ENCODE measurements at places on chromosomes 4 and X.

DNA sequence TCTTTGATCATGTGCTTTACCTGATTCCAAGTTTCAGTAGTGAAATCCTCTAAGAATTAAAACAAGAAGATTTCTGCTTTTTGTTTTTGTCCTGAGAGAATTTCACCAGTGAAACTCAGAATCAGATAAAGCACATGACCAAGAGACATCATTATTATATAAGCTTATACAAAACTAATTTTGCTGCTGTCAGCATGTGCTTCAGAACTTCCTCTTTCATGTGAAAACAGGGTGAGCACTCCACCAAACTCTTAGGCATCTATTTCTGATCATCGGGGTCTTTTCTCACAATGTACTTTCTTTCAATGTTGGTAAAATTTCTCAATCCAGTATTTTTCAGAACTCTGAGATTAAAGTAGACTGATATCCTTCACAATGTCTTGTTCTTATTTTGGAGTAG is 152.1 kb downstream of the SLC39A8 start:
- no peak for DNase-seq

GRCh38 chrX:21305799-21306336 is 68.3 kb upstream of the CNKSR2 start:
- no peak for DNase-seq

- DNase-seq, result no peak
Measured at GRCh38 chr4:5510504-5510903, 197.9 kb downstream of the EVC2 start.

DNA sequence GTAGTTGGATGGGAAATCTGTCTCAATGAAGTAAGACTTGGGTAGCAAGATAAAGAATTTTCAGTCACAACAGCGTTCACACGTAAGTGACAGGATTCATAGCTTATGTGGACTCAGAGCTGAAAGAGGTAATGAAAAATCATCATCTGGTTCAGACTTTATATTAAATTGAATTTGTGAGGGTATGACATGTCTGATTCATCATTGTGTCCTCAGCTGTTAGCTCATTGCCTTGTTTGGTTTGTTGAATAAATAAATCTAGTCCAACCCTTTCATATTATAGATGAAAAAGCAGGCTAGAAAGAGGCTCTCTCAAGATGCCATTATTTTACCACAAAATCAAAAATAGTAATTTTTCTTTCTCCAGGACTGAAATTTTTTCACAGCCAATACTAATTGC is 2.7 kb upstream of the CYSLTR1 start:
- DNase-seq, result no peak

DNA sequence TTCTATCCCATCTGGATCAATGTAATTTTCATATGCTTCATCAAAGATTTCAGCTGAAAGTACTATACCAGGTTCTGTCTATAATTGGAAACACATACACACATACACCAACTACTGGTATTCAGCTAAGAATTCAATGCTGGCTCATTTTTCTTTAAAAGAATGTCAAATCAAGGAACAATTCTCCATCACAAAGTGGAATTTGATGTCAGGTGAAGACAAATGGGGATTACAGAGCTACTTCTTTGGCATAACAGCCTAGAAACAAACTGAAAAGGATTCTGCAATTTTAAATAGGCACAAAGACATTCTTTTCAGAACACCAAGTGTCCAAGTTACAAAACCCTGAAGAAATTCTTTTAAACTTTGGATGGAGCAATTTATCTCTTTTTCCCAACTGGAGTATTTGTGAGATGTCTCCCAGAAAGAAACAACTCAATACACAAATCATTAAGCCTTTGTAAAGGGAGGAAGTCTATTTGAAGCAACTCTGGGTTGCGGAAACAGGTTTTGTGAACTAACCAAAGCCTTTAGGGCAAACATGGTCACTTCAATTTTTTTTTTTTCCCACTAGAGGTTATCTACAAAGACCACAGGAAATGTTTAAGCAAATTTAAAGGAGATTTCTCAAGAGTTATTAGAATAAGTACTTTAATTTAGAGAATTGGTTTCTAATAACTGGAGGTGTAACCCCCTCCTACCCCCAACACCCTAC is 1.9 kb upstream of the FAM9C start:
- DNase-seq, result no peak

DNA sequence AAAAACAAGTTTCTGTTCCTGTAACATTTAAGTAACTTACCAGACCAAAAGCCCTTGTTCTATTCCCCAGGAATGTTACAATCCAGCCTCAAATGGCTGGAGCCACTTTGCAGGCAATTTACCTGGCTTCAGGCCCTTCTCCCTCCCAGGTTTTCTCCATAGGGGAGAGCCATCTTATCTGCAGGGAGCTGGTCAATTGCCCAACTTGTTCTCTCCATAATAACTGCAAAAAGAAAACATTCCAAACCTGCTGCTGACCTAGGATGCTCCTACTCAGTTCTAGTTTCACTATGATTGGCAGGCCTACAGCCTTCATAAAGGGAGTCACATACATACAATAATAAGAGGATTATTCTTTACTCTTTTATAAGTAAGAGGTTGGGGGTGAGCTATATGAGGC is 670.7 kb downstream of the PCDH7 start:
- DNase-seq, result no peak

- no peak for DNase-seq
Measured at GRCh38 chrX:101051153-101051548, 760 bp downstream of the TRMT2B start.

DNA sequence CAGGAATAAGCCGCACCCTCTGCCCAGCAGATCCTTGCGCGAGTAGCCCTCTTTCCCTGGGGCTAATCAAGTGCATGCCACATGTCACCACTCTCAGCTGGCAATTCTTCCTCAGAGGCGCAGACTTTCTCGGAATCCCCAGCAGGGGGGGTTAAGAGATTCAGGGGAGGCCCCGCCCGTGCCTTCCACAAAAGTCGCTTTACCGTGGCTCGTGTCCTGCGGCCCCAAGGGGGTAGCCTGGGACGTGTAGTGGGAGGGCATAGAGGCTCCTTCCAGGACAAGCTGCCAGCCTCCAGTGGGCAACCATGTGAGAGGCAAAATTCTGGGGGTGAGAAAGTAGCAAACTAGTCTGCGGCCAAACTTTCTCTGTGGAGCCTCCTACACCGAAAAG is 652 bp downstream of the SRPX start:
- DNase-seq, result no peak

GRCh38 chrX:68934922-68935321 is 106.1 kb downstream of the EFNB1 start:
- DNase-seq, result no peak

DNA sequence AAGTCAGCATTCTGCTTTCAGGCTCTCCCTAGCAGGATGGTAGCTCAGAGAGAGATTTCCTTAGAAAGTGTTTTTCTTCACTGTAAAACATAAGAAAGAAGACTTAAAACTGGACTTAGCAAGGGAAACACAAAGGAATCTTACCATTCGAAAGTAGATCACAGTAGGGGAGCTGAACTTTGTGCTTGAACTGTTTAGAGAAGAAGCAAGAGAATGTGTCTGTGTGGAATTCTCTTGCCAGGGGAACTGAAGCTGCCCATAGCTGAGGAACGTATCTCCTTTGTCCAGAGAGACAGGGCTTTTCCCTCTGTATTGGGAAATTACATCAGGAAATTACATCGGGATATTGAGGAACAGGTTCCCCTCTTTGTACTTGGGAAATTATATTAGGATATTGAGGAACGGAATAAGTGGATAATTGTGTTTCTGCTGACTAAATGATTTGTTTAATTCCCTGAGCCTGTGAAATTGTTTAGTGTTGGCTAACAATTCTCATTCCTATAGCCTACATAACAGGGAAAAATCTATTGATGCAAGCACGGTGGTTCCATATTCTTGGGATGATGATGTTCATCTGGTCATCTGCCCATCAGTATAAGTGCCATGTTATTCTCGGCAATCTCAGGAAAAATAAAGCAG is 21.2 kb downstream of the SRD5A3 start:
- DNase-seq, result no peak

DNA sequence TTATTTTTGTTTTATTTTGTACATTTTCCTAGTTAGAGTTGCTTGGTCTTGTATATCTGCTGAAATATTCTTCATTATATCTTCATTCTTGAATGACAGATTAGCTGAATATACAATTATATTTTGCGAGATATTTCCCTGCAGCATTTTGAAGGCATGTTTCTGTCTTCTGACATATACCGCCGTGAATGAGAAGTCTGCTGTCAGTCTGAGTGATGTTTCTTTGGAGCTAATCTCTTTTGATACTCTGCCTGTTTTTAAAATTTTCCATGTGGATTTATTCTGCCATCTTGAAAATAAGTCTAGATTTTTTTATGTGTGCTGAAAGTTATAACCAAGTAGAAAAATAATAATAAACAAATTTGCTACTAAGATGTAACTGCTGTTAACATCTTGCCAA is 148.5 kb downstream of the MAGEC1 start:
- DNase-seq, result no peak

Data from activated CD8-positive, alpha-beta memory T cell treated with anti-CD3 and anti-CD28 coated beads for 1 hour (primary cell).